Placental epithelial cell (primary cell): ENCODE measurements at places on chromosomes 11 and 22. TPM values are rescaled to one million over a fixed set of nuclear protein-coding genes. Genes with fewer than 3 reads are reported as not detected.

The USH1C gene
- total RNA-seq, result not detected in 2 replicates

The SLC7A4 gene
- not detected in 2 replicates for total RNA-seq

The C22orf15 gene
- 0.39 and 0.54 TPM in 2 replicates for total RNA-seq

The BTG4 gene
- total RNA-seq, result 0.22 and 0.39 TPM in 2 replicates

The RCOR2 gene
- 2.9 and 4.3 TPM in 2 replicates for total RNA-seq

The OTOG gene
- not detected in 2 replicates for total RNA-seq

The PHLDB1 gene
- 29.4 and 37.4 TPM in 2 replicates for total RNA-seq

The SCUBE2 gene
- total RNA-seq, result 0.33 and 1.6 TPM in 2 replicates

The XKR3 gene
- total RNA-seq, result not detected in 2 replicates

The CREBZF gene
- 43.2 and 80.1 TPM in 2 replicates for total RNA-seq

The CD6 gene
- total RNA-seq, result 0.65 TPM in 1 of 2 replicates, not detected in the other

The SCGB2A2 gene
- not detected in 2 replicates for total RNA-seq

The AP5B1 gene
- total RNA-seq, result 17.0 and 20.0 TPM in 2 replicates

The LMNTD2 gene
- total RNA-seq, result 3.3 and 10.6 TPM in 2 replicates

The KIAA1671 gene
- 6.7 and 8.5 TPM in 2 replicates for total RNA-seq

The PLAAT3 gene
- 8.6 and 18.3 TPM in 2 replicates for total RNA-seq

The SHANK3 gene
- 1.2 and 1.4 TPM in 2 replicates for total RNA-seq

The TEX12 gene
- total RNA-seq, result 0.11 TPM in 1 of 2 replicates, not detected in the other

The OR6A2 gene
- 0.11 and 0.39 TPM in 2 replicates for total RNA-seq

The CHADL gene
- total RNA-seq, result 1.2 and 2.8 TPM in 2 replicates

The CSF2RB gene
- 5.5 and 6.9 TPM in 2 replicates for total RNA-seq

The CBLIF gene
- total RNA-seq, result not detected in 2 replicates

The GSTP1 gene
- 1,369 and 1,673 TPM in 2 replicates for total RNA-seq

The TNNI2 gene
- total RNA-seq, result 1.2 TPM in 1 of 2 replicates, not detected in the other

The NXPE2 gene
- total RNA-seq, result 0.76 and 0.79 TPM in 2 replicates

The SHISA8 gene
- total RNA-seq, result not detected in 2 replicates

The CEP126 gene
- total RNA-seq, result 2.8 and 7.1 TPM in 2 replicates

The NDUFS8 gene
- total RNA-seq, result 67.1 and 114 TPM in 2 replicates

The UNC93B1 gene
- 31.8 and 32.5 TPM in 2 replicates for total RNA-seq

The CTSW gene
- 0.79 TPM in 1 of 2 replicates, not detected in the other for total RNA-seq

The JAML gene
- total RNA-seq, result under 0.01 TPM in 1 of 2 replicates, not detected in the other

The HSPB2 gene
- 0.87 TPM in 1 of 2 replicates, not detected in the other for total RNA-seq

The SLC16A8 gene
- total RNA-seq, result 0.76 and 1.2 TPM in 2 replicates

The GGTLC3 gene
- total RNA-seq, result not detected in 2 replicates

The DSCAML1 gene
- not detected in 2 replicates for total RNA-seq

The TRIM66 gene
- total RNA-seq, result 6.2 and 11.8 TPM in 2 replicates

The NXPE4 gene
- not detected in 2 replicates for total RNA-seq

The BACE1 gene
- total RNA-seq, result 25.1 and 28.8 TPM in 2 replicates
